ENCODE measurements at places on chromosomes 11 and 22. TPM values are rescaled to one million over a fixed set of nuclear protein-coding genes. Genes with fewer than 3 reads are reported as not detected.

The HBB gene
- total RNA-seq = not detected

GRCh38 chr22:30694171-30694639, 469 bp upstream of the OSBP2 start:
- DNase-seq = peak; percentile 70

DNA sequence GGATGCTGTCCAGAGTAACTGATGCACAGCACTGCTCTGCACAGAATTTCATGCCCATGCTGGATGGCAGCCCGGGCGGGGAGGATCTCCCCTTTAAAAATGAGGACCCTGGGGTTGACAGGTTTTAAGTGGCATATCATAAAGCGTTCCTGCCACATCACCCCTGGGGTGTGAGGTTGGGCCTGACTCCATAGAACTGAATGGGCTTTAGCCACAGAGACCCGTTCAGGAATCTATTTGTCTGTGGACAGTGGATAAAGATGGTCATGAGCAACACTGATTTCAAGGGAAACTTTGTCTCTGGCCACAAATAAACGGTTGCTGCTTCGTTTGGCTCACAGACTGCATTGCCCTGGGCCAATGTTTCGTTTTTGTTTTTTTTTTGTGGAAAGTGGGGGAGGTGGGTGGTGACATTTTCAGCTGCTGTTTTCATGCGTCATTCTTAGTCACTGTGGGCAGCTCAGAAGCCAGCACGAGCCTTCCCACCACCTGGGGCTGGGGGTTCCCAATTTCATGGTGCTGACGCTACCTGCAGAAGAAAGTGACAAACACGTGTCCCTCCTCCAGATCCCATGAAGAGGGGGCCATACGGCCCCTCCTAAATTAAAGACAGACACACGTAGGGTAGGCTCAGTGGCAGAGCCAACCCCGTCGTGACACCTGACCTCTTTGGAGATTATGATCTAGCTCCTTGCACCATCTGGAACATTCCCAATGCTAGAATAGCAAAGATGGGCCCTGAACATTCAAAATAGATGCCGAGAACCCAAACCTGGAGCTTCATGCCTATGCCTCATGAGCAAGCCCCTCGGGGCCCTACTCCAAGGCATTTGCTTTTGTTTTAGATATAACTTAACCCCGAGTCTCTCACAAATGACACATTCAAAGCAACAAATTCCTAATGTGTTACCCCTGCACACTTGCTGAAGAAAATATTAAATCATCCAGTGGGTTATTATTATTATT, 54.8 kb upstream of the PHF21B start:
- no peak for DNase-seq

The ACR gene
- total RNA-seq = 2.2 TPM

DNA sequence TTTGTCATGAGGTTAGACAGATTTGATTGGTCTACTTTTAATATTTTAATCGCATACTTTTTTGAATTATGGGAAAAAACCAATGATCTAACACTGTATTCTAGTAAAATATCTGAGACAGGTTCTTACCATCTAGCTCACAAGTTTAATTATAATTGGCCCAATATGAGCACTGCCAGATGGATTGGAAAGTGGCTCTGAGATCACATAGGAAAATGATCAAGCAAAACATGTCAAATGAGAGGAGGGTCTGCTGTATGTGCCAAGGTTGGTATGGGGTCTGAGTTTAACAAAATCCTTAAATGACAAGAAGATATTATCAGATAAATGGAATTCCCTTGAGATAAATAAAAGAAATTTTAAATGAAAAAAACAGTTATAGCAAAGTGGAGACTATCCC, 264.7 kb downstream of the TTC28 start:
- no peak for DNase-seq

The GPR83 gene
- 0.09 TPM for total RNA-seq

DNA sequence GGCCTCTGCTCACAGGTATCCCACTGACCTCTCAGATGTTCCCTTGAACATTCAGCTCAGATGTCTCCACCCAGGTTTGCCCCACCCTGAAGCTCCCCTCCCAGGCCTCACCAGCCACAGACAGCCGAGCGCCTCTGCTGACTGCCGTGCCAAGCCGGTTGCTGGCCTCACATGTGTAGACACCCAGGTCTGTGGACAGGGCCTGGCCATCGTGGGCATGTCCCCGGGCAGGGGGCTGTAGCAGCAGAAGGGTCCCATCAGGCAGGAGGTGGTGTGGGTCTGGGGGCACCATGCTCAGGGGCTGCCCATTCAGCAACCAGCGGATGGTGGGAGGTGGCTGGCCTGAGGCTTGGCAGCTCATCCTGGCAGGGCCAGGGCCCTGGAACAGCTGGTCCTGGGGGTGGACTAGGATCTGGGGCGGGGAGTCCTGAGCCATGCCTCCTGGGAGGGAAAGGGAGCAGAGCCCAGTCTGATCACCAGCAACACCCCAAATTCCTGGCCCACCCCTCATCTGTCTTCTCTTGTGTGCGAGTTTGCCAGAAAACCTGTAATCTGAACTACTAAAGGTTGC, 759 bp downstream of the ROBO4 start:
- DNase-seq = peak; percentile 20
